ENCODE measurements at places on chromosomes 5 and 9. TPM values are rescaled to one million over a fixed set of nuclear protein-coding genes. Genes with fewer than 3 reads are reported as not detected.

IFNA1 gene
- total RNA-seq, result not detected

- no peaks in the 10 kb centered on the region for H3K27me3 ChIP-seq
- no peaks in the 10 kb centered on the region for H3K36me3 ChIP-seq
- H3K4me1 ChIP-seq, result peaks cover 12% of the 10 kb centered on the region
- no peak overlapping the region for H3K27ac ChIP-seq
- no peak for DNase-seq
- no peak overlapping the region for H3K4me3 ChIP-seq
These were observed 61.7 kb upstream of the COL15A1 start for GRCh38 chr9:98881836-98882568.

DNA sequence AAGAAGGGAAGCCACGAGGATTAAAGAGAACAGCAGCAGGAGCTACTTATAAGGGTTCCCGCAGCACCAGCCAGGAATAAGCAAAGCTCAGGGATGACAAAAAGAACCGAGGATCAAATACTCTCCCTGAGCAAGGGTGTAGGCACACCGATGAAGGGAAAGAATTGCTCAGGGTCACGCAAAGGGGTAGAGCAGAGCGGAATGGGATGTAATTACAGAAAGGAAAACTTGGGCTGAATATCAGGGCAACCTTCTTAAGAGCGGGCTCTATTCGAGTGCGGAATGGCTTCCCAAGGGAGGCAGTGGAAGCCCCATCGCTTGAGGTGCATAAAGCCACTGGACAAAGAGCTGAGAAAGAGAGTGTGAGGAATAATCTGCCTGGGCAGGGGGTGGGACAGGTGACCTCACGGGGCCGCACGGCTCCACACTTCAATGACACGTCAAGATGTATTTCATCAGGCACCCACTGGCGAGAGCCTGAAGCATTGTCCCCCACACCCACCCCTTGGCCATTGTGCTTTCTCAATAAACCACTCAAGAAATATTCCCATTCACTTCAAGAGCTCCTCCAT is 162.2 kb downstream of the EBF1 start:
- peaks cover 6% of the 10 kb centered on the region for H3K27me3 ChIP-seq
- H3K36me3 ChIP-seq, result no peaks in the 10 kb centered on the region
- H3K4me3 ChIP-seq, result no peak overlapping the region

DNA sequence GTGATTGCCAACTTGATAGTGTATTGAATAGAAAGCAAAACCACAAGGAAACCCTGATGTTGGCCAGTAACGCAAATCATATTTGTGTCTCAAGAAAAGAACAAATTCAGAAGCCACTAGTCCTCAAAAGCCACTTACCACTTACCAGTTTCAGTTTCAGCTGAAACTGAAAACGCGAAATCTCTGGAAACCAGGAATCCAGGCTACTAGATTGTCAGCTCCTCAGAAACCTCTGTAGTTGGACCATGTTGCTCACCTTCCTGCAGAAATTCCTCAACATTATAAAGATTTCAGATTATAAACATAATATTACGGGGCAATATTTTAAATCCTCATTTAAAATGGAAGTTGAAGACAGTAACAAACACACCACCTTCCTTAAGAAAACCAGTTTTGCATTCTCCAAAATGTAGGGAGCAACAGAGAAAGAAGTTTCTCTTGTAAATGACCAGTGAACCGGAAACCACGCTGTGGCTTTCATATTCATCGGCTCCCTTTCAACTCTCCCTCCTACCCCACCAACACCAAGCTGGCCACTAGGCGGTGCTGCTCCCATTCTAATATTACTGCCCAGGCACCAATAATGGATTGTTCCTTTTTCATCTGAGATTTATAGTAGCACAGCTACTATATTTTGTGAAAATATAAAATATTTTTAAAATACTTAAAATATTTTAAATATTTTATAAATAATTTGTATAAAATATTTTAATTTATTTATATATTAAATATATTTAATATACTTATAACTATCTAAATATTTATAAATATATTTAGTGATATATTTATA is 8.7 kb upstream of the TMED7 start:
- peak; percentile 92 for DNase-seq
- no peaks in the 10 kb centered on the region for H3K36me3 ChIP-seq
- no peak overlapping the region for H3K4me3 ChIP-seq

DNA sequence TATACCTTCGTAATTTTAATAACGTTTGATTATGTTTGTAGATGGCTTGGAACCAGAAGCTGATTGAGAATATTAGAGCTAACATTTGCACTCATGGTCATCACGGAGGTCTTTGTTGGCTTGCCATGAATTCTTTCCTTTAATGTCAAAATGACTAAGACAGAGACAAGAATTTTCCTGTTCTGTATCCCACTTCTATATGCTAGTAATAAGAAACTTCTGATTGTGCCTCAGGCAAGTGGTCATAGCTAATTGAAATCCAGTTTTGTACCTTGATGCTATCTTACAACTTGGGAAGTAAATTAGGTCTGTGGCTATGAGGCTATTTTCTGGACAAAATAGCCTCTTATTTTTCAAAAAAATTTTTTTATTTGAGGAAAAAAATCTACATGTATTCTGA is 167.6 kb downstream of the RANBP17 start:
- H3K27me3 ChIP-seq, result no peaks in the 10 kb centered on the region
- H3K4me3 ChIP-seq, result no peak overlapping the region
- no peaks in the 10 kb centered on the region for H3K4me1 ChIP-seq
- no peak overlapping the region for H3K27ac ChIP-seq
- H3K36me3 ChIP-seq, result no peaks in the 10 kb centered on the region

GRCh38 chr5:155982354-155982753 is 344.6 kb upstream of the SGCD start:
- DNase-seq, result no peak
- H3K27me3 ChIP-seq, result no peaks in the 10 kb centered on the region
- no peak overlapping the region for H3K27ac ChIP-seq
- H3K4me3 ChIP-seq, result no peak overlapping the region

TMED7 gene
- 184 TPM for total RNA-seq

- no peak for DNase-seq
- H3K36me3 ChIP-seq, result no peaks in the 10 kb centered on the region
- no peak overlapping the region for H3K27ac ChIP-seq
- H3K4me3 ChIP-seq, result no peak overlapping the region
These were observed 16.3 kb upstream of the SLC12A7 start for GRCh38 chr5:1127959-1128785.

DNA sequence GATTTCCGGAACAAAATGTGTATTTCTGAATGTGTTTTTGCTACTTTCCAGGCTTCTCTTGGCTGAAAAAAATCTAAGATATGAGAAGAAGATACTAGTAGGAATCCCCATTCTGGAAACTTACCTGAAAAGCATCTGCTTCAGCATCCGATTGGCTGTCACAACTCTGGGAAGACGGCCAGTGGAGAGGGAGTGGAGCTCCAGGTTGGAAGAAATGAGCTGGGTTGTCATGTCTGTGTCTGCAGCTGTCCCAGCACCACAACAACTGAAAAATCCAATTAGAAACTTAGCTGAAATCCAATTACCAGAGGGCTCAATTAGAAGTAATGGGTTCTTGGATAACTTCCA is 3.0 kb downstream of the PSMB7 start:
- H3K36me3 ChIP-seq, result peaks cover 8% of the 10 kb centered on the region
- H3K4me1 ChIP-seq, result peaks cover 11% of the 10 kb centered on the region
- H3K27me3 ChIP-seq, result no peaks in the 10 kb centered on the region
- H3K27ac ChIP-seq, result no peak overlapping the region
- H3K4me3 ChIP-seq, result no peak overlapping the region

N4BP3 gene
- 2.3 TPM for total RNA-seq

- H3K36me3 ChIP-seq, result no peaks in the 10 kb centered on the region
- H3K27ac ChIP-seq, result no peak overlapping the region
These were observed 26.7 kb downstream of the NDUFS6 start for GRCh38 chr5:1827886-1828397.

MARVELD2 gene
- total RNA-seq, result 43.5 TPM

RNF183 gene
- total RNA-seq, result 0.43 TPM

FBXO4 gene
- total RNA-seq, result 15.3 TPM

DNA sequence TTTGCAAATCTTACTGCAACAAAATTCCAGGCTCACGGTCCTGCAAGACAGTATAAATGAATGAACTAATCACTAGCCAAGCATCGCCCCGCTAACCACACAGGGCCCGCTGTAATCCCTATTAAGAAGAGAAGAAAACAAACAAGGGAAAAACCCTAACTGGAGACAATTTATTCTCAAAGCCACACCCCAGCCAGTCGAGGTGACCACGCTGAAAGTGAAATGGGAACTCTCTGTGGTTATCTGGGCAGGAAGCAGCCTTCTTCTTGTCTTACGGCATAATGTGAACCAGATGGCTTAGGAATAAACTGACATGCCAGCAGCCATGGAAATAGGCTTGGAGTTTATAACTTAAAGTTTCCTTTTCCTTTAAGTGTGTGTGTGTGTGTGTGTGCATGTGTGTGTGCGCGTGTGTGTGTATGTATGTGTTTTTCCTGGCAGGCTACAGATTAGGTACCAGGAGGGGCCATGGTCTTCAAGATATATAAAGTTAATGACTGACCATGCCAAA is 120.2 kb downstream of the SEMA6A start:
- no peak overlapping the region for H3K4me3 ChIP-seq
- DNase-seq, result peak; percentile 53

- no peaks in the 10 kb centered on the region for H3K4me1 ChIP-seq
- H3K36me3 ChIP-seq, result no peaks in the 10 kb centered on the region
- no peak overlapping the region for H3K4me3 ChIP-seq
- peak; percentile 90 for DNase-seq
- peak overlapping the region; percentile 50 for H3K27ac ChIP-seq
- H3K27me3 ChIP-seq, result no peaks in the 10 kb centered on the region
These were observed 9.3 kb upstream of the ZDHHC12 start for GRCh38 chr9:128733256-128733655.

CCNJL gene
- 6.6 TPM for total RNA-seq

GRCh38 chr5:581266-581665 is 30.9 kb upstream of the CEP72 start:
- no peak overlapping the region for H3K27ac ChIP-seq
- H3K36me3 ChIP-seq, result no peaks in the 10 kb centered on the region
- H3K4me3 ChIP-seq, result no peak overlapping the region
- H3K4me1 ChIP-seq, result no peaks in the 10 kb centered on the region
- H3K27me3 ChIP-seq, result peaks cover 20% of the 10 kb centered on the region
- no peak for DNase-seq

SPINK7 gene
- not detected for total RNA-seq

DNA sequence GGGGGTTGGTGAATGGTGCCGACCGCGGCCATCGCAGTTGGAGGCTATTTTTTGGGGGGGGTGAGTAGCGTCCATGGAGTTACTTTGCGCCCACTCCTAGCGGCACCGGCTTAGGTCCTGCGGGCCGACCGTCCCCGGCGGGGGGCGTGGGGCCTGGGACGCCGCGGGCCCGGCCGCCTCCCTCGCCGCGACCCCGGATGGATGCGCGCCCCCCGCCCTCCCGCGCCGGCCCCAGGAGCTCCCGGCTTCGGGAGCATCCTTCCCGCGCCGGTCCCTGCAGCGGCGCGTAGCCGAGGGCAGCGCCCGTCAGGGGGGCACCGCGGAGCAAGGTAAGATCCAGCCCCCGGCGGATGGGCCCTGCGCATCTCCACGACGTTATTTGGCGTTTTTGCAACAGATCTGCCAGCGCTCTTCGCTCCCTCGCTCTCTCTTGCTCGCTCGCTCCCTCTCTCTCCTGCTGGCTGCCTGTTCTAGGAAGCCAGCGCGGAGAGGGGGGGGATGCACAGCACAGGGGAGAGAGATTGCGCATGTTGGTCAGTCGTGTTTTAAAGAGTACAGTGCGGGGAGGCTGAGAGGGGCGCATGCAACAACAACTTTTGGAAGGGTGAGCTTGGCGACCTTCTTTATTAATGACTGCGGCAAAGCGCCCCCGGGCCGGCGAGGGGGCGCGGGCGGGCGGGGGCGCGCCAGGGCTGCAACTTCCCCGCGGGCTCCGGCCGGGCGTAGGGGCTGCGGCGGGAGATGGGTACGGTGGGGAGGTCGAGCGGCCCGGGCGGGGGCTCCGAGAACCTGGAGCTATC is 413 bp downstream of the JADE2 start:
- peaks cover 39% of the 10 kb centered on the region for H3K4me1 ChIP-seq
- peak overlapping the region; percentile 99 for H3K27ac ChIP-seq

IFNA21 gene
- not detected for total RNA-seq

- no peaks in the 10 kb centered on the region for H3K27me3 ChIP-seq
- no peaks in the 10 kb centered on the region for H3K36me3 ChIP-seq
- peaks cover 12% of the 10 kb centered on the region for H3K4me1 ChIP-seq
- no peak overlapping the region for H3K4me3 ChIP-seq
- no peak for DNase-seq
These were observed 47.8 kb downstream of the PRLR start for GRCh38 chr5:35182486-35182885.

PPP2CA gene
- total RNA-seq, result 186 TPM

- no peaks in the 10 kb centered on the region for H3K36me3 ChIP-seq
- no peak for DNase-seq
- no peaks in the 10 kb centered on the region for H3K27me3 ChIP-seq
- H3K27ac ChIP-seq, result no peak overlapping the region
- H3K4me1 ChIP-seq, result peaks cover 6% of the 10 kb centered on the region
These were observed 116.7 kb upstream of the KLF4 start for GRCh38 chr9:107606149-107606790.

HMCN2 gene
- 0.20 TPM for total RNA-seq

GRCh38 chr5:947626-948471 is 55.2 kb downstream of the TRIP13 start:
- H3K27ac ChIP-seq, result no peak overlapping the region
- no peak for DNase-seq
- no peaks in the 10 kb centered on the region for H3K36me3 ChIP-seq
- H3K27me3 ChIP-seq, result peaks cover 11% of the 10 kb centered on the region
- H3K4me3 ChIP-seq, result no peak overlapping the region
- H3K4me1 ChIP-seq, result peaks cover 22% of the 10 kb centered on the region

- H3K27ac ChIP-seq, result no peak overlapping the region
- no peaks in the 10 kb centered on the region for H3K36me3 ChIP-seq
- H3K4me1 ChIP-seq, result no peaks in the 10 kb centered on the region
- H3K4me3 ChIP-seq, result no peak overlapping the region
- no peak for DNase-seq
These were observed 410.1 kb upstream of the SMARCA2 start for GRCh38 chr9:1604942-1605560.

Measured in hepatocyte (in vitro differentiated cells).